ENCODE measurements at places on chromosomes 1 and 21.

DNA sequence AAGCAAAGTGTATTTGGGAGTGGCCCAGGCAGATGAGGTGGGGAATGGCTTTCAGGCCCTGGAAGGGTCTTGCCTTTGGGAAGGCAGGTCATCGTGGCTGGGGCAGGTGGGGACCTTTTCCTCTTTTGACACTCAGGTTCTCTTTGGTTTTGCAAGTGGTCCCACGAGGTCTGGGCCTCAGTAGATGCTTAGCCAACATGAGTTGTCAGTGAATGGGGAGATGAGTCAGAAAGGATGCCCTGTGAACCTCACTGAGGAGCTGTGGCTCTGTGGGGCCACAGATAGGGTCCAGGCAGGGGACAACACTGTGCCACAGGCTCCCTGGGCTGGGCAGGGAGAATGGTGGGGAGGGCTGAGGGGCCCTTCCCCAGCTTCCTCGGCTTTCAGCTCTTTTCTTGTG is 19.0 kb downstream of the ARHGEF10L start:
- no peak for DNase-seq

DNA sequence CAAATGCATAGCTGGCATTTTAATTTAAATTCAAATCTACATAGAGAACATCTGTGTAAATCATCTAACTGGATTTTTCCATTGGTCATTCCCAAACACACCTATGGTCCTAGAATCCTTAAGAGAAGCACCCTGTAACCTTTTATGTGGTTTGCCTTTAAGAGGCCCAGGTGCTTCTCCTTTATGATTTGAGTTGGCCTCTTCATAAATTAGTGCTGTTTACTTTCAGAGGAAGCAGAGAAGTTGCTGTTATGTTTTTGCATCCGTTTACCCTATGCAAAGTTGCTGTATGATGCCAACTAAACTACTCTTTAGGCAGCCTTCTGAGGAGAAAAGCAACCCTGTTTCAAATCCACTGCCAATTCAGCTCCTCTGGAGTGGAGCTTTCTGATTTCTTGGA is 193.8 kb downstream of the HS2ST1 start:
- no peak for DNase-seq

GRCh38 chr1:150386592-150386991 is 22.6 kb downstream of the RPRD2 start:
- no peak for DNase-seq

DNA sequence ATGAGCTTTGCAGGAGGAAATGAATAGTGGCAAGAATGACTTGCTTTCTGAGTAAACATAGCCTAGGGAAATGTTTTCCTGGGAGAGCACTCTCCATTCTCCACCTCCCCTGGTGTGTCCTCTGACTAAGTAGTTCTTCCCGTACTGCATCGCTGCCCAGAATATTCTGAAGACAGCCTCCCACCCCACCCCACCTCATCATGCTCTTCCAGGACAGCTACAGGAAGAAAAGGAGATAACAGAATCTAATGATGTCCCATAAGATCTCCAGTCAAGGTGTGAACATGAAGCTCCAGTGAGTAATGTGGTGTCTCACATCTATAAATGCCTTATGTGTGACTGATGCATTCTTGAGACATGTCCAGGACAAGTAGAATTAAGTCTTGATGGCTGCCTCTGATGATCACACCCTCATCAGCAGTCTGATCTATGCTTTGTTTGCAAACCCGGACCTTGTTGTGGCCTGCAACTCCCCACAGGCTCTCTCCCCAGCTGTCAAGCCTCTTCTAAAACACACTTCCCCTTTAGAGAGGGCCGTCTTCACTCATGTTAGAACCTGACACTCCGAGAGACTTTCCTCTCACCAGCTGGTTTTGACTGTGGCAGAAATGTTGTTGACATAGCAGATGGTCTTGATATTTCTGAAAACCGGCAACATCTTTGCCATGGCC is 183.0 kb downstream of the CYYR1 start:
- DNase-seq: no peak

- no peak for DNase-seq
These were observed 971.0 kb downstream of the AMY1C start for GRCh38 chr1:104720741-104721140.

DNA sequence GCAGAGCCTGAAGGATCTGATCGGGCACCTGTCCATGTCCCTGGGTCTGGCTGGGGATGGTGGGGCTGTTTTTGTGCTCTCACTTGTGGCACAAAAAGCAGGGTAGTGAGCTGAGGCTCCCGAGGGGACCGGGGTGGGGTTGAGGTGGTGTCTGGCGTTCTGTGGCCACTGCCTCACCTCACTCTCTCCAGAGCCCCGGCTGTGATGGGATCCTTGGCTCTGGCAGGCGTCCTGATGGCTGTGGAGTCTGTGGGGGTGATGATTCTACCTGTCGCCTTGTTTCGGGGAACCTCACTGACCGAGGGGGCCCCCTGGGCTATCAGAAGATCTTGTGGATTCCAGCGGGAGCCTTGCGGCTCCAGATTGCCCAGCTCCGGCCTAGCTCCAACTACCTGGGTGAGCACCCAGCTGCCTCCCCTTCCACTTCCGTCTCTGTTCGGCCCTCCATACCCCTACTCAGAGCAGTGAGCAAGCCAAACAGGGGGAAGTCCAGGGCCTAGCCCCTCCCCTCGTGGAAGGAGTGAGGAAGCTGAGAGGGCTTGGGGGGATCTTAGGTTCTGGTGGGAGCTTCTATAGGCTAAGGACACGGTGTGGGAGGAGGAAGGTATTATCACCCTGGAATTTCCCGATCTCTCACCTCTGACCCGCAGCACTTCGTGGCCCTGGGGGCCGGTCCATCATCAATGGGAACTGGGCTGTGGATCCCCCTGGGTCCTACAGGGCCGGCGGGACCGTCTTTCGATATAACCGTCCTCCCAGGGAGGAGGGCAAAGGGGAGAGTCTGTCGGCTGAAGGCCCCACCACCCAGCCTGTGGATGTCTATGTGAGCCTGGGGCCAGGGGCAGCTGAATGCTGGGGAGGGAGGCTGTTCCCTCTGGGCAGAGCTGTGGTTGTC is 7.0 kb downstream of the ADAMTSL4 start:
- DNase-seq: no peak

GRCh38 chr1:9265037-9265436 is 27.7 kb upstream of the SPSB1 start:
- no peak for DNase-seq

GRCh38 chr1:235246022-235246948 is 81.7 kb downstream of the ARID4B start:
- no peak for DNase-seq

- DNase-seq: no peak
These were observed 142.7 kb upstream of the CD34 start for GRCh38 chr1:208053661-208054060.

- DNase-seq: no peak
These were observed 21.9 kb downstream of the LRRC8D start for GRCh38 chr1:89842567-89843272.

GRCh38 chr1:28897789-28898188 is 16.6 kb upstream of the EPB41 start:
- no peak for DNase-seq

DNA sequence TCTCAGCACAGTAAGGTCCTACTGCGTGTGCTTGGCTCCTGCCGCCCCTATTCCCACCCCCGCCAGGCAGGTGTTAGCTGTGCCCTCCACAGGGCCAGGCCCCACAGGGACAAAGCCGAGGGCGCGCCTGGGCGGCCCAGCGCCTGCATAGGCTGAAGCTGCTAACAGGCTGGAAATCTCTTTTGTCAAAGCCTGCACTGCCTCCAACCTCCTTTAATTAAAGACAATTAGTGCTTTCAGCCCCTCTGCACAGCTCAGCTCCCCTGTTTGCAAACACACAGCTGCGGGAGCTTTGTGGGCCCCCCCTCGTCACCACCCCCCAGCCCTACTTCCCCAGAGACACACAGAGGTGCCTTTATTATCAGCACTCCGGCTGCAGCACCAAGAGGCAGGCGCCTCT is 95.9 kb downstream of the EPHB2 start:
- no peak for DNase-seq

GRCh38 chr1:201024625-201024998 is 1.1 kb upstream of the KIF21B start:
- DNase-seq: no peak

GRCh38 chr21:26495283-26495849 is 77.7 kb downstream of the CYYR1 start:
- no peak for DNase-seq

- no peak for DNase-seq
These were observed 2.2 kb downstream of the MIS18A start for GRCh38 chr21:32276671-32277070.

- no peak for DNase-seq
These were observed 101.4 kb downstream of the TOMM20 start for GRCh38 chr1:235027076-235027861.
